ENCODE measurements at places on chromosomes 2 and 18.

DNA sequence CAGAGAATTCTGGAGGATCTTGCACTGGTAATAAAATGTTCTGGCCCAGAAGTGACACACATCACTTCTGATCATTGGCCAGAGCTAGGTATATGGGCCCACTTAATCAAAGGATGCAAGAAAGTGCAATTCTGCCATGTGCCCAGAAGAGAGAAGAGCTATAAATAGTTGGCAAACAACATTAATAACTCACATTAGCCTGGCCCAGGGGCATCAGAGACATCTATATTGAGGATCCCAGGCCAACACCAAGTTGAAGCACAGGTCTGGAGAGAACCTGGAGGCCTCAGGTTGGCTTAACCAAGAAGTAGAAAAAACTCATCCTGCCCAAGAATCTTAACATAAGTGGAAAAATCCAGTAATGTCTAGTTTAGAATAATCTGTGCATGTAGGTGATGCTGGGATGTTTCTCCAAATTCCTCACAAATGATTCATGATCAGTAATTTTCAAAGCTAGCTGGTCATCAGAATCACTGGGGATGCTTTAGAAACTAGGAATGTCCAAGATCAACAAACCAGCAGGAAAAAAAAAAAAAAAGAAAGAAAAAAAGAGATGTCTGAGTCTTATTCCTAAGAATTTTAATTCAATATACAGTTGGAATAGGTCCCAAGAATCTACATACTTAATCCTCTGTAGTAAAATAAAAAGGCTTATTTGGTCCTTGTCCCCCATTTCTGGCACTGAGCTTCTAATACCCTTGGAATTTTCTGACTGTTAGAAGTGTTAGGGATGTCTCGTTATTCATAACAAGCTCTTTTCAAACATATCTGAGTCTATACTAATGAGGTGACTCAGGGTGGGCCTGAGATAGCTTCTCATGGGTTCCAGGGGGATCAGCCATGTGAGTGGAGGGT is 35.0 kb upstream of the EVA1A start:
- no peak for DNase-seq

- DNase-seq, result no peak
Observed at GRCh38 chr18:48706731-48707130, 167.9 kb downstream of the CTIF start.

DNA sequence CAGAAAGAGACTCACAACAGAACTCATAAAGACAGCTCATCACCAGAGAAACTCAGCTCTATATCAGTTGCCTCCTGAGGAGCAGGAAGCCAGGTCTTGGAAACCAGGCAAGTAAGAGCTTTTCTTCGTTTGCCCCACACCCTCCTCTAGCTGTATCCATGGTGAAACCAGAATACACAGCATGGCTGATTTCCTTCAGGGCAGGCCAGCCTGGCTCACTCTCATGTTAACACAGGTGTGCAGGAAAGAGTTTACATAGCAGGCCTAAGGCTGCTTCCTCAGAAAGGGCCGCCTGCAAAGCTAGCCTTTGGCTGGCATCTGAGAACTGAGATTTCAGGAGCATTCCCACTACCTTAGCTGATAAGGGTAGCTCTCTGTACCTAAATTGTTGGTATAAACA is 65.7 kb downstream of the KLHL14 start:
- no peak for DNase-seq

GRCh38 chr2:161946489-161947107 is 127.4 kb downstream of the DPP4 start:
- no peak for DNase-seq

GRCh38 chr18:28003451-28003850 is 173.5 kb downstream of the CDH2 start:
- no peak for DNase-seq

DNA sequence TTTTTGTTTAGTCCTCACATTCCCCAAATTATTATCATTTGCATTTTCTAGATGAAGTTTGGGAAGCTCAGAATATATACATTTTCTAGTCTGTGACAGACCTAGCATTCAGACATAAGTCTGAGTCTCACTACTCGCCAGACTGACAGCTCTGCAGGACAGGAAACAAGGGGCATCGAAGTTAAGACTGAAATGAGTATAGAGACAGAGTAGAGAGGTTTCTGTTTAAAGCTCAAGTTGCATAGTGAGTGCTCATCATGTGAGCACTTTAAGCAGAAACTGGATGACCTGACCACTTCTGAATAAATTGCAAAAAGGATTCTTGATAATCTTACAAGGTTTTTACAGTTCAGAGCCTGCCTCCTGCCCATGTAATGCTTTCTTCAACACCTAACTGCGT is 1.1 kb downstream of the HADHB start:
- no peak for DNase-seq

DNA sequence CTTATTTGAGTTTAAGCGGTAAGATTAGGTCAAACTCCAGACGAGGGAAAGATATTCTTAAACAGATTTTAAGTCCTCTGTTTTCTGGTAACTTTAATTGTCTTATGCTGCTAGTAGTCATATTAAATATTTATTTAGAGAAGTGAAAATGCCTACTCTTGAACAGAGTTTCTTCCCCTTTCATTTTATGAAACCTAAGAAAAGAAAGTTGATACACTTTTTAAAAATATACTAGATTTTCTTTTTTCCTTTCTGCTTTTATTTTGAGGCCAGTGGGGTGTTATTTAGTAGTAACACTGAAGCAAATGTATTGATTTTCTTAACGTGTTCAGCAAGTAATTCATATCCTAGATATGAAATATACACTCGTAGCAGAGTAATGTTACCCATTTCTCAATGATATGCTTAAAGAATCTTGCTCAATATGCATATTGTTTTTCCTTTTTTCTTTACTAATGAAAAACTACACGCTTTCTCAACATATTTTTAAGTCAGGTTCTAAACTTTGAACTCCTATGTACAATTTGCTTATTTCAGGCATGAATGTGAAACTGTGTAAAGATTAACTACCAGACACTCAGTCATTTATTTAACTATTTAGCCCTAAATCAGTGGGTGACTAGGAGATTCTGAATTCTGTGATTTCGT is 691 bp downstream of the KYNU start:
- DNase-seq, result no peak

DNA sequence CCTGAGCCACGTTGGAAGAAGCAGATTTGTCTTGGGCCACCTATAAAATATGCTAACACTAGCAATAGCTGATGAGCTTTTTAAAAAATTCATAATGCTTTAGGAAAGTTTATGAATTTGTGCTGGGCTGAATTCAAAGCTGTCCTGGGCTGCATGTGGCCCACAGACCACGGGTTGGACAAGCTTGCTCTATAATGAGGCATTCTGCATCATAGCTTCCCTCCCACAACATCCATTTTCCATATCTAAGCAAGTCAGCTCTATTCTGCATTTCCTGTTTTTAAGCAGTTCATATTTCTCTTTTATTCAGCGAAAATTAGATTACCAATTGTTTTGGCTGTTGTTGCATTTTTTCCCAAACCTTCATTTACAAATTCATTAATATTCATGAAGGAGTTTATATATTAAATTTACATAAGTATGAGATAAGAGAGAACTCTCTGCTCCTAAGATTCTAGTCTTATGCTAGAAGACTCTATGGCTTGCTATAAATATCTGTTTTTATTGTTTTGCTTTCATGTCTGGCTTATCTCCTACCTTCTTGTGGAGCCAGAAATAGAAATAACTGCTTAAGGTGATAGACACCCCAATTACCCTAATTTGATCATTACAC is 114.5 kb upstream of the HNRNPA3 start:
- no peak for DNase-seq

GRCh38 chr2:38439863-38440262 is 62.8 kb upstream of the ATL2 start:
- DNase-seq, result no peak

Measured in stimulated activated CD8-positive, alpha-beta memory T cell treated with anti-CD3 and anti-CD28 coated beads, Interleukin-4, amount 100 ng/mL, for 1 hour (primary cell).